ENCODE measurements at places on chromosomes 11 and 22.

DNA sequence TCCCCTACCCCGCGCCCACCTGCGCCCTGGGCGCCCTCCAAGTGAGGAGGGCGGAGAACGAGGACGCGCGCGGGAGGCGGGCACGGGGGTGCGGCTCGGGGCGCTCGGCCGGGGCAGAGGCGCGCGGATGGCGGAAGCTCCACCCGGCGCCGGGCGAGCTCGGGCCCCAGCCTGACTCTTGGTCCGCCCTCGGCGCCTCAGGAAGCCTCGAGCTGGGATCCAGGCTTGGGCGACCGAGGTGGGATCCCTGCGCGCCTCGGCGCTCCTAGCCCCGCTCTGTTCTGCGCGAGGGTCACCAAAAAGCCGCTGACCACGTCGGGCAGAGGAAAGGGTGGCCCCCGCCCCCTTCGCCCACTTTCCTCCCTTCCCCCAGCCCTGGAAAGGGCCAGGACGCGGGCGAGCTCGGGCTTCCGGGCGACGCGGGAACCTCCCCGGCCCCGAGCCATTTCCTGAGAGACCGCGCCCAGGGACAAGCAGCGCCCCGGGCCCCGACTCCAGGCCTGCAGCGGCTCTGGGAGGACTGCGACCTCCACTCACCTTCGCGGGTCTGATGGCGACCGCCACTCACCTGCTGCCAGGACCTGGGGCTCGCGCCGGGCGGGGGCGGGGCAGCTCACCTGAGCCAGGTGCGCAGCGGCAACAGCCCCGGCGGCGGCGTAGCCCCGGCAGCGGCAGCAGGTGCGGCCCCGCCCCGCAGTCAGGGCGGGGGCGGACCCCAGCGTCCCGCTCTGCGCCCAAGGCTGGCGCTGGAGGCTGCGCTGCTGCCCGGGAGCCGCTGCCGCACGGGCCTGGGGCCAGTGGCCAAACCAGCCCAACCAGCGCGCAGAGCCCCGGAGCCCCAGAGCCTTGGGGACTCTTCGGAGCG is 2.2 kb upstream of the SIGIRR start:
- no peak for DNase-seq

GRCh38 chr11:119717839-119718534 is 11.0 kb downstream of the NECTIN1 start:
- DNase-seq, result no peak

- DNase-seq, result no peak
Measured at GRCh38 chr11:71286701-71287643, 34.6 kb upstream of the SHANK2 start.

GRCh38 chr11:26078231-26078821 is 253.6 kb upstream of the ANO3 start:
- DNase-seq, result no peak

DNA sequence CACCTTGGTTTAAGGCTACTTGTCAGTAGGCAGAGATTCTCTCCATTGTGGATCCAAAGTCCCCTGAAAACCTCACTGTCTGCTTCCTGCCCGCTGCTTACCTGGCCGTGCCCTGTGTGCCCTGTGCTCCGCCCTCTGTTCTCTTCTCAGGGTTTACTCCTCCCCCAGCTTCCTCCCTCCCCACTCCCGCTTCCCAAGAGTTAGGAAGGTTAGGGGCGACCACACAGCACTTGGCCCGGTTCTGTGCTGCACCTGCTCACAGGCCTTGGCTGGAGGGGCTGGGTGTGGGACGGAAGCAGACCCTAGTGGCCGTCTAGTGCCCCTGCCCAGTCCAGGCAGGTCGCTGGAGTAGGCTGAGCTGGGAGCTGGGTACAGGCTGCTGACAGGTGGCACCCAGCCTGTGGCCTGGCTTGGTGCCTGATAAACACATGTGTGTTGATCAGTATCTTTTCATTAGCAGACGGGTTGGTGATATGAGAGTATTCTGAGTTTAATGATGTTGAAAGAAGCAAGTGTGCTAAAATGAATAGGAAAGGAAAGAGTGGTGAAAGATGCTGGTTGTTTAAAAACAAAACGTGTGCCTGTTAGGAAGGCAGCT is 40.5 kb downstream of the GRAMD4 start:
- no peak for DNase-seq

GRCh38 chr11:10650630-10651029 is 42.9 kb downstream of the IRAG1 start:
- DNase-seq, result no peak

DNA sequence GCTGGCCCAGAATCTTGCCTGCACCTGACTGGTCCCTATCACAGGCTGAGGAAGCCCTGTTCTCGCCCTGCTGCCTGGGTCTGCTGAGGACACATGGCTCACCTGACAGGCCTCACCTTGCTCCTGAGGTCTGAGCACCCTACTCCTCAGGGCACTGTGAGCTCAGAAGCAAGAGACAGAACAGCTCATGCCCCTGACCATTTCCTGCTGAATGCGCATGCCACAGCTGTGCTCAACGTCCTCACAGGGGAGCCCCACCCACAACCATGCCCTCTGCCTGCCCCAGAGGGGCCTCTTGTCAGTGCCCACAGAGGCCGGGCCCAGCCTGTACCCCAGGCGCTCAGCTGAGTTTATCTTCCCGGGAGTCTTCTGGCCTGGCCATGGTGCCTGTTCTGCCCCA is 2.8 kb upstream of the TSPO start:
- no peak for DNase-seq

- DNase-seq, result no peak
Measured at GRCh38 chr11:114846416-114846791, 168.1 kb downstream of the NXPE2 start.

Data from cortex of kidney (tissue), 1 donor.